ENCODE measurements at places on chromosomes 7 and 10.

GRCh38 chr7:103967401-103967800, 22.1 kb downstream of the RELN start:
- no peak for DNase-seq

DNA sequence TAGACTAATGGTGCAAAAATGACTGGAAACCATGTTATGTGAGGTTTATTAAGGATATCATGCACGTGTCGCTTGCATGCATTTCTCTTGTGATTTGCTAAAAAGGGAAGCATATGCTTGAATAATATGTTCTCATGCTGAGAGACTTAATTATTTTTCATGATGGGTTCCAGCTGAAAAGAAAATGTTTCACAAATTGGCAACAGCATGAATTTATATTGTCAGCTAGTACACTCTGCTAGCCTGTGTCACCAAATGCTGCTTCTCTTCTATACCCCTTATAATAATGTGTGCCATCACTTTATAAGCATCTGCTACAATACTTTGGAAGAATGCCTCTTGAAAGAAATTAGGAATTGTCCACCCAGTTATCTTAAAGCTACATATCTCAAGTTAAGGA, 63.0 kb downstream of the GNAI1 start:
- no peak for DNase-seq

- DNase-seq = no peak
These were observed 75.1 kb downstream of the CRPPA start for GRCh38 chr7:16345979-16346958.

- no peak for DNase-seq
These were observed 825 bp downstream of the FEZF1 start for GRCh38 chr7:122303531-122304318.

GRCh38 chr7:51062222-51062987, 254.2 kb downstream of the COBL start:
- no peak for DNase-seq

DNA sequence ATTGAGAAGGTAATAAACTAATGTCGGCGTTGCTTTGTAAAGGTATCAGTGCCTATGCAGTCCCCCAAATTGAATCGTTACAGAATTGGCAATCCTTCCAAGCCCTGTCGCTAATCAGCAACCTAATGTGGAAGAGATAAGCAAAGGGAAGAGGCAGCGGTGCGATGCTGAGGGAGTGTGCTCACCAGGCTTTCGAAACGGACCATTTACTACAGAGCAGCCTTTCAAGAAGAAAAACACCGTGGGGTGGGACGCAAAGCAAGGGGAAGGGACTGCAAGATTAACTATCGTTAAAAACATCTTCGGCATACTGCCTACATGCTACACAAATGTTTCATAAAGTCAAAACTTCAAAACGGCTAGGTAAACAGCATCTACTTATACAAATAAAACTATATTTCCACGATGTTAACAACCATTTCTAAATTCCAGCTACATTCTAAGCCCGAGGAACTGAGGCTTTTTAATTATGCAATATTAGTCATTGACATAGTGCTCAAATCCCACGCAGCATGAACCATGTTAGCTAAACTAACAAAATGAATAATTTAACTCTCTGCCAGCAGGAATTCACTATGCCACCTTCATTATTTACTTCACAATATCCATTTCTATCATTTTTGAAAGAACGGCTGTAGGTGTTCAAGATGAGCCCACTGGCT, 85.2 kb downstream of the CHCHD3 start:
- no peak for DNase-seq

GRCh38 chr10:80530251-80530650, 7.5 kb upstream of the SH2D4B start:
- no peak for DNase-seq

GRCh38 chr7:3986927-3987326, 685.9 kb downstream of the SDK1 start:
- DNase-seq = no peak

- no peak for DNase-seq
These were observed 29.4 kb downstream of the RRP12 start for GRCh38 chr10:97371696-97372095.

GRCh38 chr7:151877911-151878835, 1.3 kb upstream of the PRKAG2 start:
- DNase-seq = no peak

- DNase-seq = no peak
These were observed 19.5 kb upstream of the RHEB start for GRCh38 chr7:151539088-151539671.

DNA sequence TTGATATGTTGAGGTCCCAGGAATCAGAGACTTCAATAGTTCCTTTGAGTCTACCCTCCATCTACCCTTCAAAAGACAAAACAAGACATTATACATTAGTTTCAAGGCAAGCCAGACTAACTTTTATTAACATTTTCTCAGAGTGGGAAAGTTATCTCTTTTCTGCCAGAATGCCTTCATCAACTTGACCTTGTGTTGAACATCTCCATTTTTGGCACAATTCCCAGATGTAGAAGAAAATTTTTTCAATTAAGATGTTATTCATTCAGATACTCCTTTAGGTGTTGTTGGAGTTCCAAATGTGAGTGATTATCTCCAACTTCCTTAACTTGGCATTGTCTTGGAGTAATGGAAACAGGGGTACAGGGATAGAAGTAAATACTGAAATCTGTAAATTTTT, 59.1 kb downstream of the NRF1 start:
- no peak for DNase-seq

DNA sequence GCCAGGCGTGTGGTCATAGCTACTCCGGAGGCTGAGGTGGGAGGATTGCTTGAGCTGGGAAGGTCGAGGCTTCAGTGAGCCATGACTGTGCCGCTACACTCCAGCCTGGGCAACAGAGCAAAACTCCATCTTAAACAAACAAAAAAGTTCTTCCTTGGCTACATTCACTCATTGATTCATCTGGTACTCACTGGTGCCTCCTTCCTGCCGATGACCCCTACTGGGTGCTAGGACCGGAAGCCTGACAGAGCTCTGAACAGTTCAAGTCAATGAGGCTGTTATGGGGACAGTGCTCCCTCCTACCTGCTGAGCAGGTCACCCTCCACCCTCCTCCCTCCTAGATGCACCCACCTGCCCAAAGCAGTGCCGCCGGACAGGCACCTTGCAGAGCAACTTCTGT, 4.9 kb downstream of the PCOLCE start:
- DNase-seq = no peak

GRCh38 chr7:117021986-117022385, 68.7 kb downstream of the ST7 start:
- DNase-seq = no peak

- DNase-seq = no peak
These were observed 563.3 kb upstream of the POM121L12 start for GRCh38 chr7:52472006-52472620.

DNA sequence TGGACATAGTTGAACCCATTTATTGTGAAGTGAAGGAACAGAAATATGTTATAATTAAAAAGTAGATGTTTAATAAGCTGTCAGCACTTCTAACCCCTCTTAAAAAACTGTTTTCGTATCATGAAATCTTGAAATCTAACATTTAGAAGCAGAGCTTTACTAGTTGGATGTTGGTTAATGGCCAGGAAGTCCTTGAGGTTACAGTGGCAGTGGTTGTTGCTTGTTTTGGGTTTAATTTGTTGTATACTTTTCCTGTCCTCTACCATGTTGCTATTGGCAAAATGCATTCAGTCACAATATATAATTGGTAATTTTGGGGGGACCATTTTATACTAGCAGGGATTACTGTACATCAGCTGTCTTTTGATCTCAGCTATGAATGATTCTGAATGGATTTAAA, 60.7 kb downstream of the EXOC4 start:
- no peak for DNase-seq

DNA sequence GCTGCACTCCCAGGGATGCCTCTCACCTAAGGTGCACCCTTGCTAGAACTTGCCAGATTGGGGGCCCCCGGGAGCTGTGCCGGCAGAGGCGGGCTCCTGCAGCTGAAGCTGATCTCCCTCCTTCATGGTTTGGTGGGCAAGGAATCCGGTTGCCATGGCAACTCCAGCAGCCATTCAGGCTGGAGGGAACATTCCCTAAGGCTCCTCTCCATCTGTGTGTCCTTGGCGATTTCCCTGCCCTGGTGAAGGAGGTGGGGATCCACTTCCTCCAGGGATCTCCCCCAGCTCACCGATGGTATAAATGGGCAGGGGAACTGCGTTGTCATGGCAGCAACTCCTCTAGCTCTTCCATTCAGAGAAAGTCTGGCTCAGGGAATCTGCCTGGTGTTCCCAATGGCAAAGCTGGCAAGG, 49.6 kb upstream of the GPR158 start:
- no peak for DNase-seq

GRCh38 chr10:132970641-132971438, 28.5 kb upstream of the CFAP46 start:
- no peak for DNase-seq

GRCh38 chr10:59096631-59097030, 79.8 kb upstream of the PHYHIPL start:
- no peak for DNase-seq

GRCh38 chr7:1811850-1812508, 141.9 kb downstream of the ELFN1 start:
- no peak for DNase-seq

Measured in T-helper 2 cell (primary cell).